Kidney capillary endothelial cell (primary cell): ENCODE measurements at places on chromosomes 4 and X.
A peak's percentile ranks its signal among the peaks of the same experiment; 100 is the strongest.

GRCh38 chrX:84611843-84612636 lies 109.8 kb upstream of the HDX start:
- DNase-seq: no peak

GRCh38 chr4:153564630-153565525 lies 98.7 kb downstream of the TMEM131L start:
- no peak for DNase-seq

DNA sequence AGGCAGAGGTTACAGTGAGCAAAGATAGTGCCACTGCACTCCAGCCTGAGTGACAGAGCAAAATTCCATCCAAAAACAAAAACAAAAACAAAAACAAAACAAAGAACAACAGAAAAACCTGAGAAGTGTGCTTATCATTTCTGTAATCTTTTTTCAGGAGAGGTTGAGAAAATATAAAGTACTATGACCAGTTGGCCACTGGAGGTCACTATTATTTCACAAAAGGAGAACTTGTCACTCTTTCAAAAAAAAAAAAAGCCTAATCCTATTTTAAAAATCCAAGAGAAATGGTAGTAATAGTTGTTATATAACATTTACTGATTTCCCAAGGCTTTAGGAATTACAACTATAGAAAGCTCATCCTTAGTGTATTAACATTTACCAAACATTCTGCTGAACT lies 24.9 kb upstream of the RNF150 start:
- peak; percentile 30 for DNase-seq

- DNase-seq: peak; percentile 81
Measured at GRCh38 chr4:15479089-15479912, 9.6 kb downstream of the CC2D2A start.

- no peak for DNase-seq
Measured at GRCh38 chr4:88240297-88240714, 44.1 kb downstream of the PPM1K start.
